OCI-M1 (cell line): ENCODE measurements at places on chromosomes 6 and 20.
A peak's percentile ranks its signal among the peaks of the same experiment; 100 is the strongest.

GRCh38 chr20:32404017-32404416 is 45.9 kb downstream of the ASXL1 start:
- peak; percentile 89 for DNase-seq

GRCh38 chr20:19435821-19436220 is 223.4 kb downstream of the SLC24A3 start:
- no peak for DNase-seq

- DNase-seq: peak; percentile 87
Measured at GRCh38 chr6:88780714-88781389, 182.6 kb downstream of the RNGTT start.

GRCh38 chr6:106381223-106381622 is 20.7 kb downstream of the CRYBG1 start:
- DNase-seq: no peak

DNA sequence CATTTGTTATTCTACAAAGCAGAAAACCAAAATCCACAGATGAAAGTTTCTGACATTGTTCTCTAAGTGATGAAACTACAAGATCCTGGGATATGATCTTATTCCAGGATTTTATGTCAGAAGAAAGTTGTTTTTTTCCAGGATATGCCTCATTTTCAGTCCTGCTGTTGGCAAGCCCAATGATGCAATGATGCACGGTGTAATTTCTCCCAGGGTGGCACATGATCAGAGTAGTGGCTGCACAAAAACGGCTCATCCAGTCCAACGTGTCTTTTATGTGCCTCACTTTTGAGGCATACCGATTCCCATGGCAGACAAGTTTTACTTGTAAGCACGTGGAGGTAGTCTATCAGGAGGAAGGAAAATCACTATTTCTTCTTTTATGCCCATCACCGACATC is 302.3 kb upstream of the JAG1 start:
- no peak for DNase-seq

- no peak for DNase-seq
Measured at GRCh38 chr20:38181207-38181801, 16.2 kb upstream of the TGM2 start.

DNA sequence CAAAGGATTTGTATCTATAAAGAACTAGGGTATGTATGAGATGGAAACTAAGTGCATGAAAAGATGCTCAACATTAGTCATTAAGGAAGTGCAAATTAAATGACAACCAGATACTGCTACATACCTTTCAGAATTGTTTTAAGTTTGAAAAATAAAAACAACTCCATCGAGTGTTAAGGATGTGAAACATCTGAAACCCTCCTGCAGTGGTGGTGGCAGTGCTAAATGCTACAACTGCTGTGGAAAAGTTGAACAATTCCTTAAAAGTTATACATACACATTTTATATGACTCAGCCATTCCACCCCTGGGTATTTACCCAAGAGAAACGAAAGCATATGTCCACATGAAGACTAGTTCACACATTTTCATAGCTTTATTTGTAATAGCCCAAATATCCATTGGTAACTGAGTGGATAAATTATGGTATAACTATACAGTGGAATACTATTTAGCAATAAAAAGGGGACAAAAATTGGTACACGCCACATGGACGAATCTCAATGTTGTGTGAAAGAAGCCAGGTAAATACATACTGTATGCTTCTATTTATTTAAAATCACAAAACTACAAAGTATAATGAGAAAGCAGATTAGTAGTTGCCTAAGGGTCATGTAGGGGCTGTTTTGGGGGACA is 10.6 kb downstream of the ARMH2 start:
- DNase-seq: no peak

DNA sequence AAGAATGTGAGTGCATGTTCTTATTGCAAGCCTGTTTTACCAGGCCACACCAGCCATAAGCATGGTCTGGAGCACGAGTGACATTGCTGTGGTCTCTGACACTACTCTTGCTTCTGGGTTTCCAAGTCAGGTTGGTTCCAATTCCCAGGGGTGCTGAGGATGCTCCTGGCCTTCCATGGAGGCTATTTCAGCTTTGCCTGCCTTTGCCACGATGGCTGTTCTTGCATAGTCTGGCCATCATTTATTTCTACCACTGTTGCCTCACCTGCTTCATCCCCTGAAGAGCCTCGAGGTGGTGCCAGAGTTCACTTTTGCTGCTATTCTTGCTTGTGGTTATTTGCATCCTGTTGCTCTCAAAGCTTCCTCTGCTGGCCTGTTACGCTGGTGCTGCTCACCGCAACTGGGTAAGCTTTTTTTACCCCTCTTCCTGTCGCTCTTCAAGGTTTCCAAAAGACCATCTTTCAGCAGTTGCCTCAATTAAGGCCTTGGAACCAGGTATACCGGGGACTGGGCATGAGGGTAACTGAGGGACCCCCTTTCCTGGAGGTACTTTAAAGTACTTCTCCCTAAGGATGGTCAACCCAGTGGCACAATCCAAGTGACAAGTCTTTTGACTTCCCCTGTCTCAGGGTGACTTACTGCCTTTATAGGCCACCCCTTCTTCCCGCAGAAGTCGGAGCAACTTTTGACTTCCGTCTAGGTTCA is 64.5 kb downstream of the AKAP7 start:
- peak; percentile 73 for DNase-seq

- no peak for DNase-seq
Measured at GRCh38 chr20:41398408-41398807, 31.8 kb upstream of the EMILIN3 start.

GRCh38 chr6:491233-491632 is 99.7 kb downstream of the IRF4 start:
- DNase-seq: no peak

GRCh38 chr6:7016226-7016625 is 91.5 kb upstream of the RREB1 start:
- no peak for DNase-seq

DNA sequence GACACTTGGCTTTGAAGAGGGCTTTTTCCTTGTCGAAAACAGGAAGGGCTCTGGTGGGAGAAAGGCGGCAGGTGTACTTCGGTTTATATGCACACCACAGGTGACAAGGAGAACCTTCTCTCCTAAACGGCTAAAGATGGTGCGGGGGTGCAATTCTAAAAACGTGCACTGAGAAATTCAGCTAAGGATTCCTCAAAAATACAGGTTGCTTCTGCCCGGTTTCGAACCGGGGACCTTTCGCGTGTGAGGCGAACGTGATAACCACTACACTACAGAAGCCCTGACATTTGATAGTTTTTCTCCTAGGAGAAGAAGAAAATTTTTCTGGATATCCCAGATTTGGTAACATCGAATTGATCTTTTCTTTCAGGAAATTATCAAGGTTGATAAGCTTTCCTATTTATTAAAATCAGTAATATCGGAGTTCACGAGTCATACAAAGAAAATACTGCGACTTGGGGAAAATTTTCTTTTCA is 32.0 kb downstream of the POM121L2 start:
- DNase-seq: peak; percentile 88

DNA sequence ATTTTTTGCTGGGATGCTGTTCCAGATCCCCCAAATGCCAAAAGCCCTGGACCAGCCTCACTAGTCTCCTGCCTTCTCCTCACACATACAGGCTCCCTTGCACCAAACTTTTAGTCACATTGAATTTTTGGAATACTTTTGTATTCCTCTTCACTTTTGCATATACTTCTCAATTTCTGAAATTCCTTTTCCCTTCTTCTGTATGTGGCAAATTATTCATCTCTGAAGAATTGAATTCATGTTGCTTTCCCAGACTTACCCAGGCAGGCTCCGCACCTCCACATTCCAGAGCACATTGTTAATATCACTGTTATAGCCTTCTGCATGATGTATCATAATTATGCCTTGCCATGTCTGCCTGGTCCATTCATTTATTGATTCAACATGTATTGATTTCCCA is 255.3 kb upstream of the POU3F2 start:
- no peak for DNase-seq

GRCh38 chr6:33633462-33634158 is 12.5 kb downstream of the ITPR3 start:
- DNase-seq: peak; percentile 52

DNA sequence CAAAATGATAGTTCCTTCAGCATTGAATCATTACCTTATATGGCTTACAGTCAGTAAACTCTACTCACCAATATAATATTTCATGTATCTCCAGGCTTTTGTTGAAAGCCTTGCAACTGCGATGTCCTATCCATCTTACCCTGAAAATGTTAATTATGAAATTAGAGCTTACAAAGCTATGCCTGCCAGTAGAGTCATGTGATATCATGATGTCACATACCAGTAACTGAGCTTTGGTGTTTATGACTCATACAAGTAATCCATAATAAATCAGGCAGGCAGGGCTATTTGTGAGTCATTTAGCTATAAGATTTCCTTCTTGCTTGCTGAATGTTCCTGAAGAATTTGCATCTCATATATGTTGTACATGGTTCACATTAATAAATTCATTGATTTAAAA is 44.9 kb upstream of the FAM83B start:
- DNase-seq: peak; percentile 61

DNA sequence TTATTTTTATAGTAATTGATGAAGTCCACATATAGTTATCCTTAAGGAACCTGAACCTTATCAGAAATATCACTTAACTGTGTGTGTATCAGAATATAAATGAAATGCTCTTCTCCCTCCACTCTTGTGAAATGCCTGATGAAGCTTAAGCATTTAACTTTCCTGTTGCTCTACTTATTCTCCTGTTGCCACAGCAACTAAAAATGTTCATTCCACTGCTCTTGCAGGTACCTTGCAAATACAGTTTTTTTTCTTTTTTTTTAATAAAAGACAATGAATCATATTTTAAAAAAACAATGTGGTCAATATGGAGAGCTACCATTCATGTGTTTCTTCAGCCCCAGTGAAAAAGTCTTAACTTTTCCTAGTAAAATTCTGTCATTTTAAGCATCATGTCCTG is 210.3 kb downstream of the RFPL4B start:
- no peak for DNase-seq

- no peak for DNase-seq
Measured at GRCh38 chr6:92460133-92460532, 959.2 kb downstream of the EPHA7 start.

GRCh38 chr20:23270382-23270911 is 80.1 kb upstream of the NXT1 start:
- no peak for DNase-seq

DNA sequence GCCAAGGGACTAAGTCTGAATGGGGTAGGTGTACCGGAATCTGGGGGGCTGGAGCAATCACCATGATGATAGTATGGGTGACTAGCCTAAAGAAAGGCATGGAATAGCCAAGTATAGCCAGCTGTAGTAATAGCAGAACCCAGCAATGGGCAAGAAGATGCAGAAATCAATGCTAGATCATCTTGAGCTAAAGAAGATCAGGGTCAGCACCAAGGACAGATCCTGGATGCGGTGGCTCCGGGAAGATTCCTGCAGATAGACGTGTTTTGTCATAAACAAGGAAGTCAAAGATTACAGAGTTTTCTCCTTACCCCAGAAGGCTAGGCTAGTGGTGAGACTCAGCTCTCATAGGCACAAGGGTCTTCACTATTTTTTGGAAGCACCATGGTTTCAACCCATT is 561.6 kb upstream of the CHD6 start:
- DNase-seq: peak; percentile 55

- DNase-seq: peak; percentile 90
Measured at GRCh38 chr6:4008324-4009047, 70.5 kb downstream of the FAM217A start.

DNA sequence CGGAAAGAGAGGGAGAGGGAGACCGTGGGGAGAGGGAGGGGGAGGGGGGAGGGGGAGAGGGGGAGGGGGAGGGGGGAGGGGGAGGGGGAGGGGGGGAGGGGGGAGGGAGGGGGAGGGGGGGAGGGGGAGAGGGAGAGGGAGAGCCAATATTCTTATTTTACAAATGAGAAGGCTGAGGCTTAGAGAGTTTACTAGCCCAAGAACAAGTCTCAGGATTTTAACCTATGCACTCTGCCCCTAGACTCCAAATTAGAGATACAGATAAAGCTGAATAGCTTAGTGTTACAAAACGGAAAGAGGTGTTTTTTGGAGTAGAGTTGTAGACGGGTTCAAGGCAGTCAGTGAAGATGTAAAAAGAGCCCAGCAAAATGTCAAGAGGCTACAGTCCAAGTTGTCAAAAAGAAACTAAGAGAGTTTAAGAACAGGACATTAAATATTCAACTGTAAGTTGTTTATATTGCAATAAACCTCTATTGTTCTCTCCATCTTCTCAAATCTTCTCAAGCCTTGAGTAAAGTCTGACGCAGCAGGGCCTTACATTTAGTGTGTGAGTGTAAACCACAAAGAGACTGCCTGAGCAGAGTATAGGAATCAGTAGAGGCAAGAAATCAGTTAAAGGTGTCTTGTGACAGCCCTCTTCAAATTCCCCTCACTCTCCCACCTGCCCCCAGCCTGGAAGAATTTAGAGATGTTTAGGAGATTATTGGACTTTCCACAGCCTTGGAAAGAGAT is 34.9 kb upstream of the AKIRIN2 start:
- DNase-seq: no peak

DNA sequence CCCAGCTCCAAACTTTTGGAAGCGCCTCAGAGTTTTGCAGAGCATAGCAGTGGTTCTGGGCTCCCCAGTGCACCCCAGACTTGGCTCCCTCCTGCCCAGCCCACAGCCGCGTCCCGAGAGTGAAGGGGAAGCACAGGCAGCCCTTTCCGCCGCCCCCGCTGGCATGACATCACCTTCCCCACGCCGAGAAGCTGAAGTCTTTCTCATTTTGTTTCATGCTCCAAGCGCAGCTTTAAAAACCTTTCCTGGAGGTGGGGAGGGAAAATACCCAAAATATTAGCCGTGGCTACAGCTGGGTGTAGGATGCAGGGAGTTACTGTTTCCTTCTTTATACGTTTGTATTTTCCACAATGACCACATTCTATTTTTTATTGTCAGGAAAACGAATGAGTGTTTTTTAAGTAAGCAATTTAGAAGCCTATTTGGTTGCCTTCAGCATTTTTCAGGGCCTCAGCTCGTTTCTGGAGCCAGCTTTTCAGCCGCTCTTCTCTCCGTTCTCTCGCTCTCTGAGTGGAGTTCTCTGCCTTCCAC is 72.9 kb downstream of the SNX5 start:
- DNase-seq: no peak

- DNase-seq: no peak
Measured at GRCh38 chr6:5710936-5711335, 295.8 kb downstream of the NRN1 start.

DNA sequence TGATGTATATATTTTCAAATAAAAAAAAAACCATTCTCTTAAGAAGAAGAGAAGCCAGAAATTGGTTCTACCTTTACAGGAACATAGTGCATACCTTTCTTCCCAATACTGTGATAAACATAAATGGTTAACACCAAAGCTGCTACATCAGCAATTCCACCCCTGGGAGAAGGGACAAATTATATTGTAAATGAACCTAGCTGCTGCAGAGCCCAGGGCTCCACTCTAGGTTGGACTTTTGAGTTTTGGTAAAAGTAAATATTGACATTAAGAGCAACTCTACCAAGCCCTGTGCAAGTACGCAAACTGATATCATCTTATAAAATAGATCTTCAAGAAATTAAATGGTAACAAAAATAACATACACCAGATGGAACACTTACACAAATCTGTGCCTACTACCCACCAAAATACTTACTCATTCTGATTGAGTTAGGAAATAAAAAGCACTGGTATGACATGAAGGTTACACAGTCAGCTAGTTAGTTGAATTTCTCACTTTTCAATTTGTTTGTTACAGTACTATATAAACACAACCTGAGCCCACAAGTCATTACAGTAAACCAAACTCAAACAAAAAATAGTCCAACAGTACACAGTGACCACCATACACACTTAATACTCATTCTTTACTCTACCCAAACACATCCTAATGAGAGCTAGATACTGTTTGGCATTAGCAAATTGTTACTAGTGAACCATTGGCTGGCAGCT is 223.3 kb upstream of the HEY2 start:
- no peak for DNase-seq

- DNase-seq: peak; percentile 79
Measured at GRCh38 chr6:55023230-55023629, 151.1 kb upstream of the HCRTR2 start.
